ENCODE measurements at places on chromosomes 11 and 22. TPM values are rescaled to one million over a fixed set of nuclear protein-coding genes. Genes with fewer than 3 reads are reported as not detected.
A peak's percentile ranks its signal among the peaks of the same experiment; 100 is the strongest.

DNA sequence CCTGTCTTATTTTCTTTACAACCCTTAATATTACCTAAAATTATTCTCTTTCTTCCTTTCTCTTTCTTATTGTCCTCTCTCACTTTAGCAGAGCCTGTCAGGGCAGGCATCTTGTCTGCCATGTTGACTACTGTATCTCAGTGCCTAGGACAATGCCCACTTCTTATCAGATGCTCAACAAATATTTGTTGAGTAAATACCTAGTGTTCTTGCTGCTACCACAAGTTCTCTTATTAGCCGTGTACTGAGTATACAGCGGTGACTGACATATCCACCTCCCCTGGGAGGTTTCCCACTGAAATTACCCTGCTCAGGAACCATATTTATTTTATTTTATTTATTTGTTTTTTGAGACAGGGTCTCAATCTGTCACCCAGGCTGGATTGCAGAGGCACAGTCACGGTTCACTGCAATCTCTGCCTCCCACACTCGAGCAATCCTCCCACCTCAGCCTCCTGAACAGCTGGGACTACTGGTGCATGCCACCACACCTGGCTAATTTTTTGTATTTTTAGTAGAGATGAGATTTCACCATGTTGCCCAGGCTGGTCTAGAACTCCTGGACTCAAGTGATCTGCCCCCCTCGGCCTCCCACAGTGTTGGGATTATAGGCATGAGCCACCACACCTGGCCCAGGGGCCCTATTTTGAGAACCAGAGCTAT lies 6.7 kb downstream of the HPX start:
- DNase-seq: no peak

DNA sequence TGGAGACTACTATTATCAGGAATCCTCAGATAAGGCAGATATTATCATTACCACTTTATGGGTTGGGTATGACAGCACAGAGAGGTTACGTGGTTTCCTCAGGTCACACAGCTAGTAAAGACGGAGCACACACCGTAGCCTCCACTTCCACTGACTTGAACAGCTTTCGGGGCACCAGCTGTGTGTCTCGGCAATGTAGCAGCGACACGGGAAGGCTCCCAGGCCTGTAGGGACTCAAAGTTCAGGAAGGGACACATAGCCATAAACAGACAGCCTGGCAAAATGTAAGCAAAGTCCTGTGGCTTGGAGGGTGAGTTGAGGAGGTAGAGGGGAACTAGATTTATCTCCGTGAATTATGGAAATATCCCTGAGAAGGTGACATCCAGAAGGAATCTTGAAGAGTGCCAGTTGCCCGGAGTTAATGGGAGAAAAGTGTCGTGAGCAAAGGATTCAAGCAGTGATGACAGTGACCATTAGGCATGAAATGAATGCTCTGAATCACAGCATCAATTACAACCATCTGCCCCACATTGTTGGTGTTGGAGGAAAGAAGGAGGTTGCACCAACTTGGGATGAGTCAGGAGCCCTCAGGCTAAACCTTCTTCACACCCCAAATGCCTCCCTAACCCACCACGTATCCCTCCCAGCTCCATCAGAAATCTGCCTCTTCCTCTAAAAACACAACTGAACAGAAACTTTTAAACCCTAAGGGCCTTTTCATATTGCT lies 106.7 kb upstream of the ASPHD2 start:
- DNase-seq: peak; percentile 23

The F2 gene
- 0.17 TPM for total RNA-seq

DNA sequence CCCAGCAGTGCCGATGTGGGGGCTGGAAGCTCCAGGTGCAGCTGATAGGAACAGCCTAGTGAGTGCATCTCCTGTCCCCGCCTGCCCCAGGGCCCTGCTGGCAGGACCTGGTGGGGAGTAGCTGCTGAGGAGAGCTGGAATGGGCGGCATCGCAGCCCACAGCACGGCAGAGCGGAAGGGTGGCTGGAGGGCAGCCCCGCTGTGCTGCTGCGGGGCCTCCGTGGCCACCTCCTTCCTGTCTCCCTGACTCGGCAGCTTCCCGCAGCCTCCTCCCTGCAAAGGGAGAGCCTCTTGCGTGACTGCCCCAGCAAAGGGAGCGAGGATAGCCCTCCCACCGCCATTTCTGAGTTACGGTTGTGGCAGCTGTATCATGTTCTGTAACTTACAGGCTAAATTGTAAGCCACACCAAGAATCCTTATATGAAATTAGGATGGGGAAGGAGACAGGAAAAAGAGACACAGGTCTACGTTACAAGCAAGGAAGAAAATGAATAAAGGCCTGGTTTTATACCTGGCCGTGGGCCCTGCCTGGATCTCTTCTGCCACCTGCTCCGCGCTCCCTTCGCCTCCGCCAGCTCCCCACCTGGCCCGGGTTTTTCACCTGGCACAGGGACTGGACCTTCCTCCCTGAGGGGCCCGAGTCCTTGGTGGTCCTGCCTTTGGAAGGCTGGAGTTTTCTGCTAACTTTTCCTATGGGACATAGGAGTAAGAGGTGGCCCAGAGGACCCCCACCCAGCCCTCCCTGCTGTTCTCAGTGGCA lies 10.0 kb downstream of the TPCN2 start:
- DNase-seq: no peak

DNA sequence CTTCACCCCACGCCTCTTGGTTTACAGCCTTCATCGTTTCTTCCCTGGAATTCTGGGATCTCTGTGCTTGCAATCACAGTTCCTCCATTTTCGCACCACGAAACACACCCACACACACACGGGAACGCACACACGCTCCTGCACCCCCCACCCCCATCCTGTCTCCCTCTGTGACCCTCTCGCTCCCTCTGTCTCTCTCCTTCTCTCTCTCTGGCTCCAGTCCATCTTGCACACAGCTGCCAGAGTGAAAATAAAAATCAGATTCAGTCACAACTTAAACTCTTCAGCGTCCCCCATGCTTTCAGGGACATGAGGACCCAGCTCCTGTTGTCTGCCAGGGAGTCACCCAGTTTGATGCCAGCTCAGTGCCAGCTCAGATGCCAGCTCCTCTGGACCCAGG lies 3.0 kb downstream of the GAL start:
- no peak for DNase-seq

GRCh38 chr22:46240907-46241306 lies 9.2 kb downstream of the CDPF1 start:
- no peak for DNase-seq

The CDC45 gene
- 31.2 TPM for total RNA-seq

GRCh38 chr11:94787801-94788200 lies 19.6 kb downstream of the AMOTL1 start:
- no peak for DNase-seq

- DNase-seq: no peak
Observed at GRCh38 chr11:17386331-17387084, 2.0 kb downstream of the KCNJ11 start.

DNA sequence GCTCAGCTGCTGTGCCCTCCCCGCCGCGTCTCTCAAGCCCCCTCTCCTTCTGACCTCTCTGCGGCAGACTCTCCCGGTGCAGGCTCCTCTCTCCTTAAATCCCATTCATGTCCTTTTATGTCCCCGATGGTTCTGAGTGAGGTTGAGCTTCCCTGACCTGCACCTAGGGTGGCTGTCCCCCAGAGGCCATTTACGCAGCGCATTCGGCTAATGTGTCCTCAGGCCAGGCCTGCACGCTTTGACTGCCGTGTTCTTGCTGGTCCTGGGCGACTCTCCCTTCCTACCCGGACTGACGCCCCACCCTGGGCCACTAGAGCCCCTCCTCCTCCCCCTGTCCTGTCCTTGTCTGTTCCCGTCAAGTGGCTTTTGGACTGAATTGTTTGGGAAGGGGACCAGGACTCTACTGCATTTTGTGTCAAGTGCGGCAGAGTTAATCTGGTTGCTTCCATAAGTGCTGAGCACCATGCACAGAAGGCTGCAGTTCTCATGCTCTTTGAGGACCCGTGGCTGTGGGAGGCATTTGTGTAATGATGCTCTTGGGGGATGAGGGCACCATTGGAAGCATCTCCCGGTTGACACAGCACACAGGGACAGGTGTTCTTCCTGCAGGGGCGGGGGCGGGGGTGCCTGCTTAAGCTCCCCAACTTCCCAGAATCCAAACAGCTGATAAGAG lies 37.1 kb downstream of the IGHMBP2 start:
- no peak for DNase-seq

DNA sequence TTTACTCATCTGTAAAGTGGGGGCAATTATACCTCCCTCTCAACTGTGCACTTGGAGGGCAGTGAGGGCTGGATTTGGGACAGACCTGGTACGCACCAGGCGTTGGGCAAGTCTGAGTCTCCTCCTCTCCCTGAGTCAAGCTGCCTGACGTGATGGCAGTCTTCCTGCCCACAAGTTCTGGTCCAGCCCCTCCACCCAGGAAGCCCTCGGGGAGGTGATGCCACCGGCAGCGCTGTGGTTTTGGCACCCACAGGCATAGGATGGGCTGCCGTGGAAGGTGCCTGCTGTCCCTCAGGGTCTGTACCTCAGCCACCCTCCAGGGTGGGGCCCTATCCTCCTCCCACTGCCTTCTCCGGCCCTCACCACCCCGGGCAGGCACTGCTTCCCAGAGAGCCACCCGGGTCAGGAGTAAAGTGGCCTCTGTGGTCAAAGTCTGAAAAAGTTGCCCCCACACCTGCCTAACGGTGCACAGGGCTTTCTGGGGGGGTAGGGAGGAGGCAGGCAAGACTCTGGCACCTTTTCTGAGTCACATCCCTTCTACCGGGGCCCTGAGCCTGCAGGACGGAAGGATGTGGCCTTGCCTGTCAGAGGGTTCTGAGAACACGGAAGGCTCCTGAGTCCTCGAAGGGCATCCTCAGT lies 6.5 kb upstream of the APOBEC3H start:
- no peak for DNase-seq

DNA sequence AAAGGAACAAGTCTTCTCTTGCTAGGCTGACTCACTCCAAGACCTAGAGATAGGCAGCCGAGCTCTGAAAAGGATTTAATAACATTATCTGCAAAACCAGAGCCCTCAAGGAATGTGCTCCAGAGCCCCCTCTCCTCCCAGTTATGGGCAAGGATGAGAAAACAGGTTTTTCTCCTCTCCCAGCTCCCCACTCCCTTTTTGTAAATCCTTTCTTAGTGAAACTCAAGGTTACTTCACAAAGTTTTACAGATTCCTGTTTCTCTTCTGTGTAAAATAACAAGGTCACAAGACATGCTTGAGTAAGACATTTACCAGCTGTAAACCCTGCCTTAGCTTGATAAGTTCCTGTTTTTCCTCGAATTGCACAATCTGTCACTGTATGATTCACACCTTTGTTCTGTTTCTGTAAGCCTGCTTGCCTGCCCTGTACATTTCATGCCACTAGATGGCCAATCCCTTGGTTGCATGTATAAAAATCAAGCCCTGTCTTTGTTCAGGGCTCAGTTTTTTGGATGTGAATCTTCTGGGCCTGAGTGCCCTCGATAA lies 489.4 kb downstream of the KCNA4 start:
- peak; percentile 99 for DNase-seq

The CEP126 gene
- total RNA-seq: 0.72 TPM

The TPH1 gene
- total RNA-seq: 0.07 TPM

DNA sequence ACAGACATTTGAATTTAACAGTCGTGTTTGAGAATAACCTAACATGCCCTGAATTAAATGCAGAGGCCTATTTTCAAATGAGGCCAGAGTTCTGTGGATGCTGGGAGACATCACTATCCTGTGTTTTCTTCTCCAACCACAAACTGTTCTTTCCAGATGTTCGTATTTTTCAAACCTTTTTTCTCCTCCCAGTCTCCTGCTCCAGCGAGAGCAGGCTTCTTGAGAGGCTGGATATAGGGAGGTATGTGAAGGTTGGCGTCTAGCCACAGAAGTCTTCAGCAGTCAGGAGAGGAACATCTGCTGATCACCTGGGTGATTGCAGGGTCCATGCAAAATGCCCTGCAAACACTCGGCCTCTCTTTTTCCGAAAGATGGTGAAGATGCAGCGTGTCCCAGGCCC lies 126.3 kb downstream of the C11orf91 start:
- no peak for DNase-seq

DNA sequence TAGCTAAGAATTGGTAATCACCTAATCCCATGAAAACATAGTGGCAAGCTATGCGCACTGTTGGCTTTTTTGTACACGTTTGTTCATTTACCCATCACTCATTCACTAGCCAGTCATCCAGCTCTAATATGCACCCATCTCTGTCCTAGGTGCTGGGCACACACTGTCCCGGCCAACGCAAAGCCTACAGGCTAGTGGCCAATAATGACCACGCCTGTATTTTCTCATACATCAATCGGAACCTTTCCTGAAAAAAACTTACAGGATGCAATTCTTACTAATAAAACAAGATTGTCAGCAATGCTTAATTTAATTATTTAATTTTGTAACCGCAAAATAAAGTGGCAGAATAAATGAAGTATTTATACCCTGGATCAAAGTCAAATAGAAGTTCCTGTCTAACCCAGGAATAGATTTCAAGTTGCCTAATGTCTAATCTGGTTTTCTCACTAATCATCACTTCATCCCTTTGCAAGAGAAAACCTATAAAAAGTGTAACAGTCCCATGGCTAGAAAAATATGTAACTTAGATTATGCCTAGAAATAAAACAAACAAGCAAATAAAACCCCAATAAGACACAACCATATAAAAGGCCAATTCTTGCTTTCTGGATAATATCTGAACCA lies 143.3 kb upstream of the BLID start:
- peak; percentile 7 for DNase-seq

The PKP3 gene
- total RNA-seq: 30.7 TPM

DNA sequence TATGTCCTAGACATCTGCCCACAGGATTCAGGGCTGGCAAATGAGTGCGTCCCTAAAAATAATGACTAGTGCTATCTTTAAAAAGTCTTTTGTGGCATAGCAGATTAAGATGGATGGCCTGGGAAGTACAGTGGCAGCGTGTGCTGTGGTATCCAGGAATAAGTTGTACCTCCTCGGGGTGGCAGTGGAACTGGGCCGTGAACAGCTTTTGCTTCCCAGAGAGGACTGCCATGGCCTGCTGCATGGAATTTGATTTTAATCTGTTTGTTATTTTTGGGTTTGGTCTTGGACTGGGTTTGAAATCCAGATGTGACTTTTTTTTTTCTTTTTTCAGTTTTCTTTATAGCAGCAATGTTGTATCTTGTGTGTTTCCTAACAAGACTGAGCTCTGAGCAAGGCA lies 71.3 kb upstream of the PARVG start:
- no peak for DNase-seq

The OR5J2 gene
- total RNA-seq: not detected

GRCh38 chr11:2127482-2128129 lies 11.6 kb downstream of the IGF2 start:
- DNase-seq: no peak

DNA sequence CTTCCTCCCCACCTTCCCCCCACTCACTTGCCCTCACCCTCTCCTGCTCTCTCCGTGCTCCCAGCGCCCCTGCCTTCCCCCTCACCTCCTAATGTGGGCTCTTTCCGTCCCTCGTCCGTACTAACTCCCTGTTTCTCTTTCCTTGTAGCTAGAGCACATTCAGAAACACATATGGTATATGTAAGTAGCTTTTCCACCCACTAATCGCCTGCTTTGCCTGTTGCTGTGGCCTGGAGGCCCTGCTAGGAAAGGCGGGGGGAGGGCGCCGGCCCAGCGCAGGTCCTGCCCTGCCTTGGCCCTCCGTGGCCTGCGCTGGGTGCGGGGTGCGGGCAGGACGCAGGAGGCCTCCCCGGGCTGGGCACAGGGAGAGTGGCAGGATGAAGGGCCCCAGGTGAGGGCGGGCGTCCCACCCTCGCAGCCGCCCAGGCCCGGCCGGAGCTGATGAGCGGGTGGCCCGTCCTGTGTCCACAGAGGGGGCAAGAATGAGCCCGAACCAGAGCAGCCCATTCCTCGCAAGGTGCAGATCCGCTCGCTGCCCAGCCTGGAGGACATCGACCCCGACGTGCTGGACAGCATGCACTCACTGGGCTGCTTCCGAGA lies 41.7 kb downstream of the MOB2 start:
- no peak for DNase-seq

The CD3G gene
- not detected for total RNA-seq

The CDON gene
- total RNA-seq: 4.9 TPM

Data from epithelial cell of proximal tubule (primary cell).